ENCODE measurements at places on chromosomes 16 and 17.

DNA sequence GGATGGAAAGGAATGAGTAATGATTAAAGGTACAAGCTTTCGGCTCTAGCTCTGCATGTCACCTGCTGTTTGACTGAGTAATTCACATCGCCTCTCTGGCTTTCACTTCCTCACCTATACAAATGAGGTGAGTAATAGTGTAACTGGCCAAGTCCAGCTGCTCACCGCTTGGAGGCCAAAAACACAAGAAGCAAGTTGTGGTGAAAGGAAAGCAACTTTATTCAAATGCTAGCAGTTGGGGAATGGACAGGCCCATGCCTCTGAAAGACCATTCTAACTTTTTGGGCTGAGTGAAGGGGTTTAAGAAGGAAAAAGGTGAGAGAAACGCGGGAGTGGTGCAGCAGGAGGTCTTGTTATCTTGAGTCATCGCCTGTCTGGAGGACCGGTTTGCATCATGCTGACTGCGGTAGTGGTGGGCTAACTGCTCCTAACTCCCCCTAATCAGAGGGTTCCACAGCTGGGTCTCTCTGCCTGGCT lies 45.7 kb upstream of the CSNK2A2 start:
- no peak for DNase-seq

- no peak for DNase-seq
Observed at GRCh38 chr17:1423456-1424135, 23.6 kb upstream of the YWHAE start.

- DNase-seq = no peak
Observed at GRCh38 chr16:73049091-73049490, 1.2 kb upstream of the ZFHX3 start.

GRCh38 chr17:76182016-76182764 lies 41.1 kb upstream of the FOXJ1 start:
- DNase-seq = peak; percentile 83

- DNase-seq = no peak
Observed at GRCh38 chr16:14362774-14363371, 267.2 kb downstream of the PARN start.

- no peak for DNase-seq
Observed at GRCh38 chr17:18994631-18995030, 9.9 kb downstream of the FAM83G start.

GRCh38 chr17:71937914-71938313 lies 182.9 kb upstream of the SOX9 start:
- no peak for DNase-seq

DNA sequence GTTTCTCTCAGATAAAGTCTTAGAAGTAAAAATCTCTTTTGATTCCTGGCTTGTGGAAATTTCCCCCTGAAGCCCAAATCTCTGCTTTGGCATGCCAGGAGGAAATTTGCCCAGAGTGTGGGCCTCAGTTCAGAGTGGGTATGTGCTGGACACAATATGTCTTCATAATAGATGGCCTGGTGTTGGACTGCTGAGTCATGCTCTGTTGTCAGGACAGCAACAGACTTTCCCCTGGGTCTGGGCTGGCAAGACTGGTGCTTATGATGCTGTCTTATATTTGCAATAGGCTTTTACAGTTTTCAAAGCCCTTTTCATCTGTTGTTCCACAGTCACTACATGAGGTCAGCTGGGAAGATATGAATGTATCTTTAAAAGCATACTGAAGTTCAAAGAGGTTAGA lies 57.0 kb downstream of the SHISA9 start:
- DNase-seq = no peak

DNA sequence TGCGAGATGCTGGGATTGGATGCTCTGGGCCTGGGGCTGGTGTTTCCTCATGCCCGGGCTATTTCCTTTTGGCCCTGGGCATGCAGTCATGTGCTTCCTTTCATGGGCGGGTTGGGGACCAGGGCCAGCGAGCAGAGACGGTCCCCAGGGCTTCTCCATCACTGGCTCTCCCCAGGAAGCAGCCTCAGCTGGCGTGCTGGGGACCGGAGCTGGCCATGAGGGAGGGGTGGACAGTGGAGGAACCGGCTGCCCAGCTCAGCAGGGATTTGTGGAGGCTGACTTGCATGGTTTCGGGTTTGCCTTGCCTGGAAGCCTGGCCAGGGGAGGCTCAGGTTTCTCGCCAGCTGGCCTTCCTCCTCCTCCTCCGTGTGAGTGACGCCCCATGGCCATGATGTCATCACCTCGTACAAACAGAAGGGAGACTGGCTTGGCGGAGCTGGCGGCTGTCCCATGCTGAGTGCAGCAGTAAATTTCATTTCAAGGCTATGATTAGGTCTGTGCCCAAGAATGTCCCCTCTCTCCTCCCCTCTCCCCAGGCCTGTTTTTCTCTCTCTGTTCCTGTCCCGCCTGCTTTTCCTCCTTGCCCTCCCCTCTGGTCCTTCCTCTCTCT lies 8.9 kb upstream of the TIMP2 start:
- DNase-seq = no peak

DNA sequence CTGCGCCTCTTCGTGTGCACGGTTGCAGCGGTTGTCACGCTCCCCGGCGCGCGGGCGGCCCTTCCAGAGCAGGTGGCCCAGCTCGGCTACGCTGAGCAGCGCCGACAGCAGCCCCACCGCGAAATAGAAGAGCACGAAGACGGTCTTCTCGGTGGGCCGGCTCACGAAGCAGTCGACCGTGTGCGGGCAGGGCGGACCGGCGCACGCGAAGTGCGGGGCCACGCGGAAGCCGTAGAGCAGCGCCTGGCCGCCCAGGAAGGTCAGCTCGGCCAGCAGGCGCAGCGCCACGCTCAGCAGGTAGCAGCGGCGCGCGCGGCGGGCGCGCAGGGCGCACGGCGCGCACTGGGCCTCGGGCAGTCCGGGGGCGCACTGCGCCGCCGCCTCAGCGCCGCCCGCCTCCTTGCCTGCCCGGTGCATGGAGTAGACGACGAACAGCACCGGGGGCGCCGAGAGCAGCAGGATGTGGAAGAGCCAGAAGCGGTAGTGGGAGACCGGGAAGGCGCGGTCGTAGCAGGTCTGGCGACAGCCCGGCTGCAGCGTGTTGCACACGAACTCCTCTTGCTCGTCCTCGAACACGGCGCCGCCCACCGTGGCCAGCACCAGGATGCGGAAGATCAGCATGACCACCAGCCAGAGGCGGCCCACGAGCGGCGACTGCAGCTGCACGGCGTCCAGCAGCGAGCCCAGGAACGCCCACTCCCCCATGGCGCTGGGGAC lies 1.3 kb downstream of the GJD3 start:
- DNase-seq = no peak

DNA sequence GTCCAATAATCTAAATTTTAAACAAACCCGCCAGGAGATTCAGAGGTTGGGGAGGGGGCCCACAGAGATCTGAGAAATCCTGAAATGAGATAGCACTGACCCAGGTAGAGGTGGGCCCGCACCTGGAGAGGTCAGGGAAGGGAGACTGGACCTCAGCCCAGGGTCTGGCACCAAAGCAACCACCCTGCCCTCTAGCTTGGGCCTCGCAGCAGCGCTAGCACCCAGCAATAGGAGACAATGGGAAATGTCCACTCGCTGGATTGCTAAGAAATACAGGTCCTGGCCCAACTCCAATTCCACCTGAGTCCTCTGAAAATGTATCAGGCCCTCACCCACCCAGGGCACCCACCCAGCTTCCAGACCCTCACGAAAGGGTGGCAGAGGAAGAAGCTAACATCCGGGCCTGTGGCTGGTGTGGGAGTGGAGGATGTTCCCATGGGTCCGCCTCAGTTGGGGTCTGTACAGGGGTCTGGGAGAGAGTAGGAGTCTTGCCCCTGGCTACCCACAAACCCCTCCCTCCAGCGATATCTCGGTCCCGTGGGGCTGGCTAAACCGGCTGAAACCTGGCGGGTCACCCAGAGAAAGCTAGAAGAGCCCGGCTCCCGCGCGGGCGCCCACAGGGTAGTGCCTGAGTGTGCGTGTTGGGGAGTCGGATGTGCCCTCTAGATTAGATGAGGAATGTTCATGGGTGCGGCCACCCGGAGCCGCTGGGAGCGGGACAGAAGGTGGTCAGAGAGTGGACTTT lies 1.1 kb downstream of the PLLP start:
- DNase-seq = no peak

DNA sequence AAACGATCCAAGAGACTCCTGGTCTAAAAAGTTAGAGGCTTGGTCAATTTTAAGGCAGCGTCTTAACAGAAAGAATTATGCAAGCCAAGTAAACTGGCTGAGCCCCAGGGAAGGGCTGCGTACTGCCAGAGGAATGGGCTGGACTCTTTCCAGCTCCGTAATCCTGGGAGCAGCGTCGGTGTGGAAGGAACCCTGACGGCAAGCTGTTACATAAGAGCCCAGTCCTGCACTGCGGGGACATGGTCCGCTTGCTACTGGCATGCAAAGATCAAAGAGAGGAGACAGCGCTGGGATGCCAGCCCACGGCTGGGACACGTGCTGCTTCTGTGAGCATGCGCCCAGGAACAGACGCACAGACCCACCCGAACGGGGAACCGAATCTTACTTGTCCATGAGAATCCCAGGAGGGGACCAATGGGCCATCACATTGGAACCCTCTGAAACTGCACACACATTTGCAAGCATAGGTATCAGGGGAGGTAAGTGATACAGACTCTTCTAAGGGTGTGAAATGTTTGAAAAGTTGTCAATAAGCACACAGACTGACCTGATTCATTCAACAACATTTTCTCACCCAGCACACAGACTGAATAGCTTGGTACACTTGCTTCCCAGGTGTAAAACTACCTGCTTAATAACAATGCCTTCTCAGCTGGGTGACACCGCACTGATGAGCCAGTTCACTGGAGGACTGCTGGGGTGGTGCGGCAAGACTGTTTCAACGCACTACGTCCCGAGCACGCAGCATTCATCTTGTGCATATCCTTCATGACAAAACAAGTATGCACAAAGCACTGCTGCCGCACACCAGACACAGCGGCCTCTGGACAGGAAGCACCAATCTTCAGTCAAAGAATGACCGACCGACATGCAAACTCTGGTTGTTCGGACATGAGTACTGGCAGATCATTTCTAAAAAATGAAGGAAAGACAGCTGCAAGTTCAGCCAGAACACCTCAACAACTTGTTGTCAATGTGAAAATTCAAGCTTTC lies 94.9 kb downstream of the ANKRD11 start:
- DNase-seq = no peak

DNA sequence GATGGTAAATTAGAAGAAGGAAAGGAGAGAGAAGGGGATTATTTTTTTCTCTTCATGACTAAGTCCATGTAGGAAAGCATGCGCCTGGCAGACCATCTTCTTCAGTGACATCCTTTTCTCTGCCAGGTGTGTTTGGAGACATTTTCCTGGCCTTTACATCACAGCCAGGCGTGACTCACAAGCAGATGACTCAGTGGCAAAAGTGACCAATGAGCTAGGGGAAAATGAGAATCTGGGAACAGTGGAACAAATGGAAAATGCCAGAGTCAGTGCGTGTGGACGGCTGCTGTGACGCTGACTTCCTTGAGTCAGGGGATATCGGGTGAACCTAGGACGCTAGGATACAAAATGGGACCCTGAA lies 9.4 kb downstream of the KIAA0513 start:
- DNase-seq = no peak

DNA sequence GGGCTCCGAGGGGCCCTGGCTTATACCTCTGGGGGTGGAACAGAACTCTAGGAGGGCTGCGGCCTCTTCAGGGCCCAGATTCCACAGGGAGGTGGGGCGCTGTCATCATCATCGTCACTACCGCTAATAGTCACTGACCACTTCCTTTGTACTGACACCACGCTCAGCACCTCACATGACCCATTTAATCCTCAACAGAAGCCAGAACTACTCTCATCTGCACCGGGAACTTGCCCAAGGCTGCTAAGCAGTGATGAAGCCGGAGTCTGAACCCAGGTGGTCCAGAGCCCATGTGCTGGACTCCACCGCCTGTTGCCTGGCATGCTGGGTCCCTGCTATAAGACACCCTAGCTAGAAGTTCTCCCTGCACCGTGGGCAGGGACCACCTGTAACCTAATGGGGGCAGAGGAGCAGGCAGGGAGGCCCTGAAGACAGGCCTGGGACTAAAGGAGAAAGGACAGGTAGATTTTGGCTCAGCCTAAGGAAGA lies 12.0 kb downstream of the UNC13D start:
- no peak for DNase-seq

DNA sequence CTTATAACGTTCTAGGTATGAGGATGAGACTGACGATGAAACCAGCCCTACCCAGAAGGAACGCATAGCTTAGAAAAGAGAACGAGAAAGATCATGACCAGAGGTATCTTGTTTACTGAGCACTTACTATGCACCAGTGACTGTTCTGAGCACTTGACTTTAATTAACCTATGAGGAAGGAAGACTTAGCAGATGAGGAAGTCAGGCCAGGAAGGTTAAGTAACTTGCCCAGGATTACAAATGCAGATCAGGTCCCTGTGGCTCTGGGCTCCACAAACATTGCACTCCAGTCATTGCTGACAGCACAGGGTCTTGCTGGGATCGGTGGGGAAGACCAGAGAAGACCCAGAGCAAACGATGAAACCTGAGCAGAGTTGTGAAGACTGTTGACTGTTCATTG lies 7.1 kb downstream of the KRT13 start:
- DNase-seq = no peak

GRCh38 chr17:18967916-18968315 lies 16.0 kb downstream of the SLC5A10 start:
- DNase-seq = no peak

GRCh38 chr17:56184650-56185049 lies 31.4 kb downstream of the ANKFN1 start:
- no peak for DNase-seq

DNA sequence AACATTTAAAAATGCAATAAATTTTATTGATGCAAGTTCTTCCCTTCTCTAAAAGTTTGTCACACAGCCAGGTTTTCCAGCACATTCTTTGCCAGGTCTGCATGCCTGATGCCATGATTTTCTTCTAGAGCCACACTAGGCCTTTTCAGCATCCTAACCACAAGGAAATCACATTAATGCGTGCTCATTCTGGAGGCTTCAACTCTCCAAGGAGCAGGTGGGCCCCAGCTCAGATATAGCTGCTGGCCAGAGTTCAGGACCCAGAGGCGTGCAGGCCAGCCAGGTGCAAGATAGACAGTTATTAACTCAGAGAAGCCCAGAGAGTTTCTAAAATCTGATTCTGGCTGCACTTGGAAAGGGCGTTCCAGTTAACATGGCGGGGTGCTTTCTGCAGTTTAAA lies 124.5 kb upstream of the MAF start:
- DNase-seq = no peak

GRCh38 chr16:88519938-88520653 lies 50.1 kb upstream of the ZC3H18 start:
- no peak for DNase-seq

- DNase-seq = no peak
Observed at GRCh38 chr16:68265078-68265920, 973 bp downstream of the SLC7A6 start.

GRCh38 chr17:28575126-28575795 lies 1.4 kb downstream of the ALDOC start:
- no peak for DNase-seq

- no peak for DNase-seq
Observed at GRCh38 chr16:56793492-56793891, 63.6 kb downstream of the NUP93 start.

DNA sequence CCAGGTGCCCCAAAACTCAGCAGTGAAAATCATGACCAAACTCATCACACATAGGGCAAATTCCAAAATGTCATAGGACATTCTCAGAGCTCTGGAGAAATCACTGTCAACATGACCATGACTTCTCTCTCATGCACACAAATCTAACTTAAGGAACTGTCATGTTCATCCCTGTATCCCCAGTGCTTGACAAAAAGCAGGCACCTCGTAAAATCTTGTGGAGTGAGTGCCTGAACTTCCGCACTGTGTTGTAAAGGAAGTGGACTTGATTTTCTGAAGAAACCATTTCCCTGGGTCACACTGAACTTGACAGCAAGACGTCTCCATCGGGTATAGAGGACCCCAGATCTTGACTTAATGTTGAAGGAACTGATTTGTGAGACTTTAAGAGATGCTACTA lies 2.8 kb downstream of the KRT37 start:
- no peak for DNase-seq

GRCh38 chr17:42767512-42767911 lies 5.7 kb upstream of the VPS25 start:
- no peak for DNase-seq

All from activated T-helper 1 cell treated with Interleukin-2 at 50 U/mL for 16 hours (primary cell).